NCI-H345 (cell line): ENCODE measurements at places on chromosomes 5 and 9.

- no peak for DNase-seq
Observed at GRCh38 chr5:157335534-157336422, 69.9 kb downstream of the CYFIP2 start.

DNA sequence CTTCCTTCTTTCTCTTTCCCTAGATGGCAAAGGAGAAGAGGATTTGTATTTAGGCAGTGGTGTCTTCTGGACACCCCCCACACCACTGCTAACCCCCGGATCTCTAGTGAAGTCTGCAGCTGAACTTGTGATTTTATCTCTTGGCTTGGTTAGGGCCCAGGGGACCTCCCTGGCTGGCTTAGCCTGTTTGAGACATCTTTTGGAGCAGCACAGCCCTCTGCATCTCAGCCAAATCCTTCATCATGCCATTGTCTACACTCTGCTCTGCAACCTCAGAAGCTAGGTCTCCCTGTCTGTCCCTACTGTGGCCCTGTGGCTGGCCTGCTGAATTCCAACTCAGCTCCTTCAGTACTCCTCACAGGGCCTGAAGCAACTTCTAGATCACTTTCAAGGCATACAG lies 81.7 kb downstream of the MUSK start:
- no peak for DNase-seq

DNA sequence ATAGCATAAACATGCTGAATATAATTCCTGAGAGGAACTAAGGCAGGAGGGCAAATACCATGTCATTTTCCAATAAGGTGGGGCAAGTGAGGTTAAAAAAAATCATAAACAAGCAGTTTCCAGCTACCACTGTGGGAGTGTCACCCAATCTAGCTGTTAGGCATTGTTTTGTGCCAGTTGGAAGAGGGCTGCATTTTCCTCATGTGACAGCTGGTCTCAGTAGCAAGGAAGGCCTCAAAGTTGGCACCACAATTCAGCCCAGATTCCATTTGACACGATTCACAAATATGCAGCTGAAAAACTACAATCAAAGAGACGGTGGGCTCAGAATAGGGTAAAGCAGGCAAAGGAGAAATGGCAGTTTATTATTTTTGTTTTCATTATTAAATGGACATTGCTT lies 636.1 kb downstream of the KIF4B start:
- DNase-seq, result no peak

DNA sequence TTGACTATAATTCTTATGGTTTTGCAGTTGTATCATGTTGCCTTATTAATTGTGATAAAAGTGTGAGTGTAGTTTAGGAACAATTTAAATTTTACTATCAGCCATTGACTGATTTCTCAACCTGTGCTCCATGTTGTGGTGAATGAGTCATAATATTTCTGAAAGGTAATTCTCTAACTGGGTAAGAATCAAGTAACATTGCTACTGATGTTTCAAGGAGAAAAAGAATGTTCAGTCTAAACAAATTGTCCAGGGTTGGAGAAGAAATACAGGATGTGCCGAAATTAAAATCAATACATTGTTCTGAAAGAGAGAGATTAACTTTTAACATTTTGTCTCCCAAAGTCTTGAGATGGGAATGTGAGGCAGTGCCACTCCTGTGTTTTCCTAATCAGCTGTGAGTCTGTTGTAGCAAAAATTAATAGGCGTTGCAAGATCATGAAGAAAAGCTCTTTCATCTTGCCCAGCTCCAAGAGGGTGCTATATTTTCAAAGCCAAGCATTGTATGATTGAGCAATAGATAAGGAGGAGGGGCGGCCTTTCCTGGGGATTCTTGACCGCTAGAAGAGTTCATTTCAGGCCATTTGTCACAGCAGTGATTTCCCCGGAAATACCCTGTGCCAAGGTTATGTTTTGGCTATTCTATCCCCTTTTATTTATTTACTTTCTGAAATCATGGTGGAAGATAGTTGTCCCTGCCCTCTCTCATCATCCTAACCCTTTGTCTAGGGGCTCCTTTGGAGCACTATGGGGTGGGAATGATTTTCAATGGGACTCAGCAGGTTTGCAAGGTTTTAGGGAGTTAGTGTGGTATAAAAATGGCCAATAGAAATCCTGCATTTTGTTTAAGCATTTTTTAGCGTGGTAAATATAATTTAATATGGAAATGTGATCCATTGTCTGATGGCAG lies 151.6 kb downstream of the FOCAD start:
- no peak for DNase-seq

DNA sequence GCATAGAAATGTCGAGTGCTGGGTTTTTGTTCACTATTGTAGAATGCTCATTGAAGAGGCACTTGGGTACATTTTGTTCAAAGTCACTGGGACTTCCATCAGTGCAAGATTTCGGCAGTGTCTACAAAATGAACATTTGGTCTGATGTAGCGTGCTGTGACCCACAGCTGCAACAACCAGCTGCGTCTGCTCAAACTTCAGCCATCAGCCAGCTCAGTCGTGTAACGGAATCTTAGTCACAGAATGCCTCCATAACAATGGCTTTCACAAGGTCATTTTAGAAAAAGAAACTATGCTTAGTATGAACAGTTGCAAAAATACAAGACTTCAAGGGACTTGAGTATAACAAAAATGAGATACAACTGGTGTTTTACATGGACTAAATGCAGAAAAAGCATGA lies 828.1 kb upstream of the GRAMD2B start:
- no peak for DNase-seq

DNA sequence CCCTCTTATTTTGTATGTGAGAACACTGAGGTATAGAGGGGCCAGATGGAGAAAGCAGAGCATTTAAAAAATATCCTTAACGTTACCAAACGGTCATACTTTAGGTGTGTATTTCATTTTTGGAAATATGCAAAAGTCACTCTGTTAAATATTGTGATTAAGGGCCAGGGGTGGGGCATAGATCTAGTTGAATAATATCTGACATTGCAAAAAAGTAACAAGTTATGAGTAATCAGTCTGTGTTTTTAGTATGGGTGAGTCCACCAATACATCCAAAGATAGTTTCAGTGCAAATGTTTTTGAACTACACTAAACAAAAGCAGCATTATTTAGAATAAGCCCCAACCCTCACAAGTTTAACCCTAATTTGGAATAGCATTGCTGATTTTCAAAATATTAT lies 45.3 kb upstream of the CCDC112 start:
- no peak for DNase-seq

GRCh38 chr5:135236908-135237747 lies 161.9 kb downstream of the MACROH2A1 start:
- DNase-seq, result no peak

DNA sequence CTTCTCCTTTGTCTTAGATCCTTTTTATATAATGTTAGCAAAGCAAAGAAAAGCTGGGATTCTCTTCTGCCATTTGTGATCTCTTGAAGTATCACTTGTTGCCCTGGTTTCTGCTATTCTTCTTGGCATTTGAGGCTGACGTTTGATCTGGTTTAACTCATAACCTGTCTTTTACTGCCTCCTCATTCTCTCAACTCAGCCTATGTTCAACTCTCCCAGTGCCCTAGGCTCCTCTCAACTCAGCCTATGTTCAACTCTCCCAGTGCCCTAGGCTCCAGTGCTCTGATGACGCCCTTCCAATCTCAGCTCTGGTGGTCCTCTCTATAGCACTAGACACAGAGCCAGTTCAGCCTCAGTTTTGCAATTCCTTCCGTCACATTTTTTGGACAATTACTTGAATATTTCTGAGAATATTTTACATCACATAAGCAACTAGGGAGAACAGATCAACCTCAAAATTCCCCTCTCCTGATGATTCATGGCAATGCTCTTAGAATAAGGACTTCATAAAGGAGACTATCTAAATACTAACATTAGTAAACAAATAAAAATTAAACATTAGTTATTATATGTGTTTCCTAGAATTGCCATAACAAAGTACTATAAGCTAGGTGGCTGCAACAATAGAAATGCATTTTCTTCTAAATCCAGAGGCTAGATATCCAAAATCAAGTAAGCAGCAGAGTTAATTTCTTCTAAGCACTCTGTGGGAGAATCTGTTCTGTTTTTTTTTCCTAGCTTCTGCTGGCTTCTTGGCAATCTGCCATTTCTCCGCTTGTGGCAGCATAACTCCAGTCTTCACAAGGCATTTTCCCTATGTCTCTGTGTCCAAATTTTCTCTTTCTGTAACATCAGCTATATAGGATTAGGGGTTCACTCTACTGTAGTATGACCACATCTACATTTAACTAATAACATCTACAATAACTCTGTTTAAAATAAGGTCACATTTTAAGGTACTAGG lies 662.1 kb upstream of the FTMT start:
- DNase-seq, result no peak

DNA sequence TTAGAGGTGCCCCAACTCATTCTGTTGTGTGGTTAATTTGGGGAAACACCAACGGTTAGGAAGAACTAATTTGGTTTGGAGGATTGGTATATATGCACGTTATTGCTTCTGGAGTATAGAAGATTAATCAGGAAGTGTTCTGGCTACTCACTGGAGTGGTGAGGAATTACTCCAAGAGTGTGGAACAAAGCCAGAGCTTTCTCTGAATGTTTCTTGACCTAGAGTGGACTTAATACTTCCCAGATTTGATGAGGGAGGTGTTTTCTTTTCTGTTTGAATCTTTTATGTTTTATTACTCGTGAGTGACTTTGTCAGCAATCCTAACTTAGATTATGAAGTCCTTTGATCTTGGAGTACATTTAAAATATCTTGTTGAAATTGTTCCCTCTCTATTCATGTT lies 163.7 kb downstream of the MAN2A1 start:
- no peak for DNase-seq

- DNase-seq, result no peak
Observed at GRCh38 chr5:152942633-152943336, 537.7 kb upstream of the NMUR2 start.

DNA sequence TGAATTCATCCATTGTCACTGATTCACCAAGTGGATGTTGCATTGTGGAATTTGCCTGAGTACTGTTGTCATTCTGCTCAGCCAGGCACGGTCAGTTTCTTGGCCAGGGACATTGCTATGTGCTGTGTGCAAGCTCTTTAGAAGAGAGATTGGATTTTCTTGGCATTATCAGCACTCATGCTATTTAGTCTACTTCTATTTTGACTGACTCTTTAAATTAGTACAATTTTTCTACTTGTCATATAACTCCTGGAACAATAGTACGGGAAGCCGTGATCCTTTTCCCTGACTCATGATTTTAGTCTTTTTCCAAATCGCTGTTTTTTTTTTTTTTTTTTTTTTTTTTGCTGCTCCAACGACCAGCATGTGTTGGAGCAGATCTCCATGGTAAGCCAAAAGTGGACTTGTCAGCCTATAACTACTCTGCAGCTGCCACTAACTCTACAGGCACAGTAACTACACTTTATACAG lies 129.7 kb downstream of the CDC42SE2 start:
- no peak for DNase-seq

- no peak for DNase-seq
Observed at GRCh38 chr5:169970911-169971765, 9.2 kb downstream of the INSYN2B start.

- DNase-seq, result no peak
Observed at GRCh38 chr9:37944266-37944650, 40.3 kb upstream of the SLC25A51 start.

DNA sequence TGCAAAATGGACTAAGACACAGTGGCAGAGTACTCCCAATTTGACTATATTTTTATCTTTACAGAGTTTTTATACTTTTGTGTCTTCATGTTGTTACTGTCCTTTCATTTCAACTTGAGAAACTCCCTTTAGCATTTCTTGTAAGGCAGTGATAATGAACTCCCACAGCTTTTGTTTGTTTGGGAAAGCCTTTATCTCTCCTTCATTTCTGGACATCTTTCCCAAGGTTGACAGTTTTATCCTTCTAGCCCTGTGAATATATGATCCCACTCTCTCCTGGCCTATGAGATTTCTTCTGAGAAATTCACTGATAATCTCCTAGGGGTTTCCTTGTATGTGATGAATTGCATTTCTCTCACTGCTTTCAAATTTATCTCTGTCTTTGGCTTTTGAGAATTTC lies 9.2 kb upstream of the SARDH start:
- DNase-seq, result no peak

GRCh38 chr5:93296338-93296737 lies 284.7 kb downstream of the NR2F1-AS1 start:
- DNase-seq, result no peak

GRCh38 chr5:76386360-76386759 lies 16.7 kb upstream of the IQGAP2 start:
- no peak for DNase-seq

DNA sequence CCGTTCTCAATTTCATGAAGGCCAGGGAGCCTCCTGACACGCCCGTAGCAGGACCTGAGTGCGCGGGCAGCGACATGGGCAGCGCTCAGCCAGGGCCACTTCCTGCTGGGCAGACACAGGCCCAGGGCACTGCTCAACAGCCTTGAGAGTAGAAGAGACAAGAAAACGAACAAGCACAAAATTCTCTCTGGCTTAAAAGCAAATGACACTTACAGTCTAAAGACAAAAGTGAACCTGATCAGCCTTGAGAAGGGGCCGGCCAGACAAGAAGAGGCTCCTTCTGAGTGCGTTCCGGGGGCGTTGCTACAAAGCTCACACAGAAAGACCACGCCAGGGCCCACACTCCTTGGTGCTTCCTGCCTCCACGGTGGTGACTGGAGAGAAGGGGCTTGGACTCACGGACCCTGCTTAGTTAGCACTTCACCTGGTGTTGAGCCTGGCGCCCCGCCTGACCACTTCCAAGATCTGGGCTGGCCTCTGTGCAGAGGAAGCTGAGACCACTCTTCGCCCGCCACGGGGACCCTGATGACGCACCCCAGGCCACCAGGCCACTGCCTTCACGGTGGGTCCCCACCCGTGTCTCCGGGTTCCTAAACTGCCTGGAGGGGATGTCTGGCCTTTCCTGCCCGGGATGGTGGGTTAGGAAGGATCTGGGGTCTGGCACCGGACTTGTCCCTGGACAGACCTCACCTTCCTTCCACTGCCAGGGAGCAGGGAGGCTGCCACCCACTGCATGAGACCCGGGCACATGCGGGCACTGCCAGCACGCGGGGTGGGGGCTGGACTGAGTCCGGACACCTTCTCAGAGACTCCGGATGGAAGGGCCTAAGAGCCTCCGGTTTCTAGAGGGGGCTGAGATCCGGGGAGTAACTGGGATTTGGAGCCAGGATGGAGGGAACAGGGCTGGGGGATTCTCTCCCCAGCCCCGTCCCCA lies 1.3 kb downstream of the SLC12A7 start:
- DNase-seq, result no peak

DNA sequence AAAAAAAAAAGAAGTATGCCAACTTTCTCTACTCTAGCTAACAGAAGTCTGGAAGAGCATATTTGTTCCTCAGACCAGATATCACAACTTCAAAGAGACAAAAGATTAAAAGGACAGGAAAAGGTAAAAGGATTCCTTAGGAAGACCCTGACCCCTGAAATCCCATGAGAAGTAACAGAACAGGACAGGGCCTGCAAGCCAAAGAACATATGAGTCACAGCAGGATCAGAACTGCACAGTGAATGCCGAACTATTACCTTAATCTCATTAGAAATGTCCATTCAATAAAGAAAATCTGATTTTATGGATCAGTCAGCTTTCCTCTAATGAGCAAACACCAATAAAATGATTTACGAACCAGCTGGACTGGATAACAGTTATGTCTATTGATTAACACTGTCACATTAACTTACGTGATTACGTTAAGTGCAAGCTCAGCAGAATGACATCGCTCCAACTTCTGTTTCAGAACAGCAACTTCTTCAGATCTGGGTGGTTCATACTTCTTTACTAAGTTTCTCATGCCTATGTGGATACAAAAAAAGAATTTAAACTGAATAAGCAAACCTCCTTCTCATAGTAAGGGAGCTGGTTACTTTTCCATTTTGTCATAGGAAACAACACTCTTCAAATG lies 13.6 kb downstream of the CCNH start:
- no peak for DNase-seq
